ENCODE measurements at places on chromosomes 1 and 21.
A peak's percentile ranks its signal among the peaks of the same experiment; 100 is the strongest.

GRCh38 chr1:3221112-3222041 lies 152.4 kb downstream of the PRDM16 start:
- peaks cover 16% of the 10 kb centered on the region for H3K27me3 ChIP-seq
- H3K36me3 ChIP-seq, result no peaks in the 10 kb centered on the region
- no peak overlapping the region for H3K4me3 ChIP-seq
- peak; percentile 28 for DNase-seq
- H3K4me1 ChIP-seq, result peaks cover 44% of the 10 kb centered on the region

DNA sequence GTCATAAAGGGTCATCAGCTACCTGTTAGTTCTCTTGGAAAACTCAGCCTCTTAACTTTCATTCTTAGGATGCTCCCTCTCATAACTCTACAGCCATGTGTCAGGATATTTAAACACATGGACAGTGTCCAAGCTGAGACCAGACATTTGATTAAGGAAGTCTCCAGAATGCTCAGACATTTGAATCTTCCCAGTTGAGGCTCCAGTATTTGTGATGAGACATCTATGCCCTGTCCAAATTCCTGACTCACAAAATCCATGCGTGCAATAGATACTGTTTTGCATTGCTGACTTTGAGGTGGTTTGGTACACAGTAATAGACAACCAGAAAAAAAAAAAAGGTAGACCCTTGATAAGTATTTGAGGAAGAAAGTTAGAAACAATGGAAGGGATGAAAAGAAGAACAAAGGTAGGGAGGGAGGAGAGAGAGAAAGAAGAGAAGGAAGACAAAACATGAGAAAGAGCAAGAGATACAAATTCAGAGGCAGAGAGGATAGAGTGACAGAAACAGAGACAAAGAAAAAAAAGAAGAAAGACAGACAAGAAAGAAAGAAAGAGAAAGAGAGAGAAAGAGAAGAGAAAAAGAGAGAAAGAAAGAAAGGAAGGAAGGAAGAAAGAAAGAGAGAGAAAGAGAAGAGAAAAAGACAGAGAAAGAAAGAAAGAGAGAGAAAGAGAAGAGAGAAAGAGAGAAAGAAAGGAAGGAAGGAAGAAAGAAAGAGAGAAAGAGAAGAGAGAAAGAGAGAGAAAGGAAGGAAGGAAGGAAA lies 275.5 kb upstream of the PRMT6 start:
- no peak for DNase-seq
- H3K36me3 ChIP-seq, result no peaks in the 10 kb centered on the region
- no peak overlapping the region for H3K27ac ChIP-seq
- no peaks in the 10 kb centered on the region for H3K27me3 ChIP-seq
- H3K4me3 ChIP-seq, result no peak overlapping the region

GRCh38 chr21:14361958-14362357 lies 21.0 kb downstream of the HSPA13 start:
- no peaks in the 10 kb centered on the region for H3K4me1 ChIP-seq
- no peaks in the 10 kb centered on the region for H3K27me3 ChIP-seq
- DNase-seq, result no peak

GRCh38 chr1:5621692-5622091 lies 370.5 kb downstream of the NPHP4 start:
- no peak for DNase-seq
- peaks cover 82% of the 10 kb centered on the region for H3K27me3 ChIP-seq
- no peaks in the 10 kb centered on the region for H3K36me3 ChIP-seq
- H3K4me1 ChIP-seq, result no peaks in the 10 kb centered on the region
- no peak overlapping the region for H3K27ac ChIP-seq

DNA sequence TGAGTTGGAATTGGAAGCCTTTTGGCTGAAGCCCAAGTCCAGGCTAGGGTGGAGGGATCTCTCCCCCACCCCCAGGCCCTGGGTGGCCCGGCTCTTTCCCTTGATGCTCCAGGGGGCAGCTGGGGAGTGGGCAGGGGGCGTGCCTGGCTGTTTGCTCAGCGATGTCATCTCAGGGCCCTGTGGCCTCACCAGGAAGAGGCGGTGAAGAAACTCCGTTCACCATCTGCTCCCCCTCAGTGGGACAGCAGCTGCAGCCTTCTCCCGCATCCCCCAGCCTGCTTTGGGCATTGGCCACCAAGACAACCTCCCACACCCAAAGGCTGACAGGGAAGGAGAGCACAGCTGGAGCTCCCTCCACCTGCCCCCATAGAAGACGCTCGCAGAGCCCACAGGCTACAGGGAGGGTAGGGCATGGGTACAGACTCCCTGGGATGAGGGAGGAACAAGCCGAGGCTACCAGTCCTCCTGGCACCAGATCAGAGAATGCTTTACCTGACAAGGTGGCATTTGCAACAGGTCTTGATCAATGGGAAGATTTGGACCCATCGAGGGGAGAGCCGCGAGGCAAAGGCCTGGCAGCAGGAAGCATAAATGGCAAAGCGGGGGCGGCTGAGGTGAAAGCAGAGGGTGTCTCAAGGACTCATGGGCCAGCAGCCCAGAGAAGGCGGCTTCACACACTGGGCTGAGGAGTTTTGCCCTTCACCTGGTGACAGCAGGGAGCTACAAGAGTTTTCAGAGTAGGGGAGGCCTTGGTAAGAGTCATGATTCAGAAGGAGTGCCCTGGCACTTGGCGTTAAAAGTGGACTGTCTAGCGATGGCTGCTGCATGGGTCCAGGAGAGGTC lies 6.5 kb upstream of the GUCA2A start:
- no peak overlapping the region for H3K4me3 ChIP-seq
- no peak for DNase-seq
- no peaks in the 10 kb centered on the region for H3K36me3 ChIP-seq
- peak overlapping the region; percentile 95 for H3K27ac ChIP-seq
- no peaks in the 10 kb centered on the region for H3K27me3 ChIP-seq

GRCh38 chr1:184258525-184258924 lies 128.3 kb upstream of the C1orf21 start:
- peak overlapping the region; percentile 50 for H3K27ac ChIP-seq
- no peak overlapping the region for H3K4me3 ChIP-seq
- H3K36me3 ChIP-seq, result no peaks in the 10 kb centered on the region
- H3K4me1 ChIP-seq, result peaks cover 10% of the 10 kb centered on the region
- H3K27me3 ChIP-seq, result no peaks in the 10 kb centered on the region

DNA sequence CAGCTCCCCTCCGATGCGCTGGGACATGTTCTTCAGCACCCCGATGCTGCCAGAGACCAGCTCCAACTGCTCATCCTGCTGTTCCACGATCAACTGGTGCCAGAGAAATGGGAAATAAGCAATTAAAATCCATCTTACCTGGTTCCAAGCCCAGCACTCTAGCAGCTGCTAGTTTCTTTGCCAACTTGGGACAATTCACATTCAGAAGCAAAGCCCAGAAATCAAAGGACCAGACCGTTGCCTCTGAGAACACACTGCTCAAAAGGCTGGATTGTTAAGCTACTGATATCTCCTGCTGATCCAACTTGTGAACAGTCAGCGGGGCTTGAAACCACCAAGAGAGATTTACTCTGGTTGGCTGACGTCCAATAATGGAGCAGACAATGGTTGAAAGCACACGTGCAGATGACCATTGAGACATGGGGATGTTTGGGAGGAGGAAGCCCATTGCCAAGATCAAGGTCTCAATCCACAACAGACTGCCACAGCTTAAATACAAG lies 34.4 kb downstream of the STX6 start:
- no peak overlapping the region for H3K27ac ChIP-seq
- no peak overlapping the region for H3K4me3 ChIP-seq
- no peak for DNase-seq

DNA sequence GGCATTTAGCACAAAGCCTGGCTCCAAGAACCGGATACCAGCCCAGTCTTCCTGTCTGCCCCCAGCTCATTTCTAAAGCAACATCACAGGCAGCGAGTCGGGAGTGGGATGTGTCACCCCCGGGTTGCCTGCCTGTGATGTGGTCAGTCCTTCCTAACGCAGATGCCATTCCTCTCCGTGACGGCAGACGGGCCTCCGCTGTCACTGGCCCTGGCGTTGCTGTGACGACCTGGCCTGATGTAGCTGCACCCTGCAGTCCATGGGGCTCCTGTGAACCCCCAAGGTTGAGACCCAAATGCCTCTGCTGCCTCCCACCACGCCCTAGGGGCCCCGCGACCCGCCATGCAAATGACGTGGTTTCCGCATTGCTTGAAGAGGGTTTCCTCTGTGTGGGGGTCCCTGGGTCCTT lies 12.3 kb downstream of the TNFRSF1B start:
- H3K27ac ChIP-seq, result peak overlapping the region; percentile 94
- DNase-seq, result no peak
- H3K4me3 ChIP-seq, result no peak overlapping the region
- no peaks in the 10 kb centered on the region for H3K36me3 ChIP-seq
- peaks cover 14% of the 10 kb centered on the region for H3K27me3 ChIP-seq

DNA sequence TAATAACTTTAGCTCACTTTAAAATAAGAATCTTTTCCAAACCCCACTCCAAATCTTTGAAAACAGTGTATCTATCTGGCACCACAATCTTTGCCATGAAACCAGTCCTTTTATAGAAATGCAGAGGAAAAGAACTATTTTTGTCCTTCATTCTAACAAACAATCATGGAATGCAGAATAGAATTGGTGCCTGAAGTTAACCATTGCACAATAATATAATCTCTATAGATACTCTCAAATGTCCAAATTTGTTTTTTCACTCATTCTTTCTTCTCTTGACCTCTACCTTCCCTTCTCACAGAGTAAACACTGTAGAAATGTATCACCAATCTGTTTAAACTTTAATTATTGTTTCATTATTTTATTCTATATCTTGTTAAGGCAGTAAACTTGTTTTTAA lies 34.8 kb downstream of the TTLL7 start:
- H3K36me3 ChIP-seq, result no peaks in the 10 kb centered on the region
- no peak for DNase-seq
- peak overlapping the region; percentile 21 for H3K27ac ChIP-seq
- H3K27me3 ChIP-seq, result no peaks in the 10 kb centered on the region
- H3K4me1 ChIP-seq, result peaks cover 22% of the 10 kb centered on the region
- no peak overlapping the region for H3K4me3 ChIP-seq

- H3K36me3 ChIP-seq, result peaks cover 2% of the 10 kb centered on the region
- peak overlapping the region; percentile 97 for H3K27ac ChIP-seq
- H3K27me3 ChIP-seq, result no peaks in the 10 kb centered on the region
- no peak for DNase-seq
Observed at GRCh38 chr1:87329526-87330056, 911 bp downstream of the LMO4 start.

DNA sequence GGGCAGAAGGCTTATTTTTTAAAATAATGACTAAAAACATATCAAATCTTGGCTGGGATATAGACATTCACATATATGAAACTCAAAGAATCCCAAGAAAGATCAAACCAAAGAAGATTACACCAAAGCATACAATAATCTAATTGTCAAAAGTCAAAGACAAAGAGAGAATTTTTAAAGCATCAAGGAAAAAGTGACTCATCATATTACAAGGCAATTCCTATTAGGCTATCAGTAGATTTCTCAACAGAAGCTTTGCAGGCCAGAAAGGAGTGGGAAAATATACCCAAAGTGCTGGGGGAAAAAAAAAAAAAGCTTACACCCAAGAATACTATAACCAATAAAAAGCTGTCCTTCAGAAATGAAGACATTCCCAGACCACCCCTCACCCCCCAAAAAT lies 375.6 kb downstream of the BRINP2 start:
- DNase-seq, result no peak
- H3K4me3 ChIP-seq, result no peak overlapping the region
- H3K36me3 ChIP-seq, result no peaks in the 10 kb centered on the region
- peaks cover 38% of the 10 kb centered on the region for H3K27me3 ChIP-seq
- no peak overlapping the region for H3K27ac ChIP-seq

GRCh38 chr1:21665711-21666575 lies 3.2 kb downstream of the RAP1GAP start:
- H3K27ac ChIP-seq, result peak overlapping the region; percentile 75
- peaks cover 83% of the 10 kb centered on the region for H3K27me3 ChIP-seq
- no peaks in the 10 kb centered on the region for H3K36me3 ChIP-seq
- peaks cover 67% of the 10 kb centered on the region for H3K4me1 ChIP-seq
- no peak overlapping the region for H3K4me3 ChIP-seq

DNA sequence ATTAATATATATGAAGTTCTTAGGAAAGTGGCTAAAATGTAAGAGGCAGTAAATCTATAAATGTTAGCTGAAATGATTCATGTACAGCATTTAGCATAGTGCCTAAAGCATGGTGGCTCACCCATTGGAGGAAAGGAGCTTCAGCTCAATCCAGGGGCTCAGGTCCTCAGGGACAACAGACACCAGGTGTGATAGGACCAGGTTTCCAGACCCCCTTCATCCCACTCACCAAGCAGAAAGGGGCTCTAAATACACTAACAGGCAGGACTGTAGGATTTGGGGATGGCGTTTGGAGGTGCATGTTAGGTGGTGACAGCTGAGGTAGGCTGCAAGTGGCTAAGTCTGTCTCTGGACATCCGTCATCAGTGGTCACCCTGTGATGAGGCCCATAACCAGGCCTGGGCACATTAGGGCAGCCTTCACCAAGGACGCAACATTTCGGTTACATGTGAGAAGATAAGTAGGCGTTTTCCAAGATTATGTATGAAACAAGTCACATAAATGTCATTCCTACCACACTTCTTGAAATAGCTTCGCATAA lies 233.1 kb downstream of the C1orf94 start:
- H3K4me3 ChIP-seq, result no peak overlapping the region
- no peaks in the 10 kb centered on the region for H3K4me1 ChIP-seq
- DNase-seq, result no peak
- no peaks in the 10 kb centered on the region for H3K36me3 ChIP-seq
- no peak overlapping the region for H3K27ac ChIP-seq

DNA sequence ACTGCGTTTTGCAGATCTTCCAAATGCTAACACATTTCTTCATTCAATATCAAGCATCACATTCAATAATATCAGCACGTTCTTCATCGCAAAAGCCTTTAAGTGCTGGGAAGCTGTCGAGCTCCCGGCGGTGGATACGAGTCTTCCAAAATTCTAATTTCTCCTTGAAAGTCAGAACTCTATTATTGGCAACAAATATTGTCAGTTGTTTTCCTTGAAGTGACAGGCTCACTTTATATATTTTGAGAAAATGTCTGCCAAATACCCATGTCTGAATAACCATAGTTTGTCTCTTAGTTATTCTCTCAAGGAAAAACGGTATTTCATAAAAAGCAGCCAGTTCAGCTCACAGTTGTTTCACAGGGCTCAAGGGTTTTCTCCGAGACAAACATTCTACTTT lies 226.2 kb upstream of the C1orf174 start:
- H3K27me3 ChIP-seq, result peaks cover 62% of the 10 kb centered on the region
- no peaks in the 10 kb centered on the region for H3K4me1 ChIP-seq
- H3K4me3 ChIP-seq, result no peak overlapping the region
- H3K36me3 ChIP-seq, result no peaks in the 10 kb centered on the region

GRCh38 chr1:28021064-28021463 lies 61.3 kb downstream of the XKR8 start:
- H3K4me1 ChIP-seq, result peaks cover 4% of the 10 kb centered on the region
- no peak for DNase-seq
- H3K4me3 ChIP-seq, result no peak overlapping the region
- H3K36me3 ChIP-seq, result peaks cover 31% of the 10 kb centered on the region

GRCh38 chr1:199067483-199067882 lies 428.6 kb downstream of the PTPRC start:
- H3K4me3 ChIP-seq, result no peak overlapping the region
- H3K4me1 ChIP-seq, result no peaks in the 10 kb centered on the region
- H3K27me3 ChIP-seq, result no peaks in the 10 kb centered on the region
- H3K36me3 ChIP-seq, result no peaks in the 10 kb centered on the region
- H3K27ac ChIP-seq, result no peak overlapping the region
- DNase-seq, result no peak

All from left ventricle myocardium inferior (tissue), 1 donor.